ENCODE measurements at places on chromosomes 6 and 20. TPM values are rescaled to one million over a fixed set of nuclear protein-coding genes. Genes with fewer than 3 reads are reported as not detected.

The TRIM10 gene
- total RNA-seq: not detected

The RIMS1 gene
- 1.3 TPM for total RNA-seq

The CRISP3 gene
- not detected for total RNA-seq

The ARFGEF3 gene
- under 0.01 TPM for total RNA-seq

The TRDN gene
- not detected for total RNA-seq

Data from fibroblast of villous mesenchyme (primary cell).